ENCODE measurements at places on chromosomes 13 and 19.

- peak; percentile 85 for DNase-seq
Measured at GRCh38 chr13:98480915-98481877, 95.7 kb downstream of the STK24 start.

DNA sequence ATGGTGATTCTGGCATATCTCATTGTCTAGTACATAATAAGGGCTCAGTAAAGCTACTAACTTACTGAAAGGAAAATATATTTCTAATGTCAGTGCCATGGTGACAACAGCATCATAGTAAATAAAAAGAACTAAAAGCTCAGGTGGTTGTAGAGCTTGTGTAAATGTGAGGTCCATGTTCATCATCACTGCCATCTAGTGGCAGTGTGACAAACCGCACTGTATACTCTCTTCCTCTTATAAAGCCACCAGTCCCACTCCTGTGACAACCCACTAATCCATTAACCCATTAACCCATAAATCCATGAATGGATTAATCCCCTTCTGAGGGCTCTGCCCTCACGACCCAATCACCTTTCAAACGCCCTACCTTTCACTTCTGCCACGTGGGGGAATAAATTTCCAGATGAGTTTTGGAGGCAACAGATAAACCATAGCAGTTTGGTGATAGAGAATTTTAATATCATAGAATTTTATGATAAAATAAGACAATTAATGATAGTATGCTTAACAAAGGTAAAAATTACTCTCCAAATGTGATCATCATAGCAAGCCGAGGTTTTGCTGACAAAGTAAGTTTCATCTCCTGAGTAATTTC, 160.4 kb upstream of the SGCG start:
- peak; percentile 80 for DNase-seq

GRCh38 chr19:48715681-48716171, 3.8 kb downstream of the MAMSTR start:
- no peak for DNase-seq

- no peak for DNase-seq
Measured at GRCh38 chr13:60765700-60766411, 368.8 kb downstream of the TDRD3 start.

DNA sequence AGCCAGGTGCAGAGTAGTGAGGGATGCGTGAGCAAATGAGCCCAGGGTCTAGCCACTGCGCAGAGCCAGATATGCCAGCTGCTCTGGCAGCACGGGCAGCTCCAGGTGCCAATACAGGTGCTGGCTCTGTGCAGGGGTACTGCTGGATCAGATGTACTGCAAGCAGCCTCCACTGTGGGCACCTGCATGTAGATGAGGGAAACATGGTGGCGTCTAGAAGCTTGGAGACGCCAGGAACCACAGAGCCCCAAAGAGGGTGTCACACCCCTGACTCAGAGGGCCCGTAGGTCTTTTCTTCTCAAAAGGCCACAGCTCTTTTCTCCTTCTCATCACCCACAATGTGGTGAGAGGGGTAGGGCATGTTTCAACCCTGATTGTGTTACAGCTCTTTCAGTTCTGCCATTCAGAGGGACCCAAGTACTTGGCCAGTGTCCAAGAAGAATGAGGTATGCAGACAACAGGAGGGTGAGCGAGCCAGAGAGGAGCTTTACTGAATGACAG, 244.4 kb upstream of the SLITRK1 start:
- peak; percentile 45 for DNase-seq

GRCh38 chr19:39846678-39847486, 703 bp upstream of the FBL start:
- no peak for DNase-seq

GRCh38 chr19:35869327-35870123, 1.2 kb downstream of the APLP1 start:
- peak; percentile 85 for DNase-seq

DNA sequence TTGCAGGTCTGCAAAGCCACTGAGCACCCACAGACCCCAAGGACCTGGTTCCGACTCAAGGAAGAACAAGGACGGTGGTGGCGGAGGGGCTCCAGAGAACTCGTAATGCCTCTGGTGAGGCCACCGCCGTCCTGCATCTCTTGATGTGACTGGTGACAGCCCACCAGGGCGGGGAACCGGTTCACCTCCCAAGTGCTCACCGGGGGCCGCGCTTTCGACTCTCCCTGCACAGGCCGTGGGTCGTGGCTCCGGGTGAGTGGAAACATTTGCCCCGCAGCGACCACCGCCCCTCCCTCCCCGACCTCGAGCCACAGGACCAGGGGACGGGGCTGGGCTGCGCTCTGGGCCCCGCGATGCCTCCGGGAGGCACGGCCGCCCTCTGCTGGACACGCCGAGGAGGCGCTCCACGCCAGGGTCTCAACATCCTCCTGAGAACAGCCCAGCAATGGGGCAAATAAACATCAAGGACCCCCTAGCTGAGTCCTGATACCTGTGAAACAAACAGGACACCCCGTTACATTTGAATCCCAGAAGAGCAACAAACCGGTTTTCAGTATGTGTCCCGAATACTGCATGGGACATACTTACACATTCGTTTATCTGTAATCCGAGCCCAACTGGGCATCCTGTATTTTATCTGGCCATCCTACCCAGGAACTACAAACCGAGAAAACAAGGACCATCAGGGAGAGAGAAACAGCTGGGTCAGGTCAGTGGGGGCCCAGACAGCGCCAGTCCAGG, 3.9 kb upstream of the PLPP2 start:
- DNase-seq, result no peak

DNA sequence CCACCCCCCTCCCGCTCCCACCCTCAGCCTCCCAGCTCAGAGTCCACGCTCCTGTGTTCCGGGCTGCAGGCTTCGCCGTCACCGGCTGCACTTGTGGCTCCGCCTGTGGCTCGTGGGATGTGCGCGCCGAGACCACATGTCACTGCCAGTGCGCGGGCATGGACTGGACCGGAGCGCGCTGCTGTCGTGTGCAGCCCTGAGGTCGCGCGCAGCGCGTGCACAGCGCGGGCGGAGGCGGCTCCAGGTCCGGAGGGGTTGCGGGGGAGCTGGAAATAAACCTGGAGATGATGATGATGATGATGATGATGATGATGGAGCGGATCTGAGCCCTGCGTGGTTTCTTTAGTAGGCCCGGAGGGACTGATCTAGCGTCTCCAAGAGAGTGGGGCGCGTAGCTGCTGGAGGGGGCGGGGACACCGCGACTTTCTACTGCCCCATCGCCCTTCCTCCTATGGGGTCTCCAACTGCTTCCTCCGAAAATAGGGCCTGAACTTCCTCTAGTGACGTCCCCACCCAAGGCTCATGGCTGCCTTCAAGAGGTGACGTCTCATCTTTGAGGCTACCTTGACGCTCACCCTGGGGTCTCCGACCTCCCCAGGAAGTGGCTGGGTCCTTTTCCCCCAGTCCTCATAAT, 1.4 kb downstream of the RETN start:
- no peak for DNase-seq

DNA sequence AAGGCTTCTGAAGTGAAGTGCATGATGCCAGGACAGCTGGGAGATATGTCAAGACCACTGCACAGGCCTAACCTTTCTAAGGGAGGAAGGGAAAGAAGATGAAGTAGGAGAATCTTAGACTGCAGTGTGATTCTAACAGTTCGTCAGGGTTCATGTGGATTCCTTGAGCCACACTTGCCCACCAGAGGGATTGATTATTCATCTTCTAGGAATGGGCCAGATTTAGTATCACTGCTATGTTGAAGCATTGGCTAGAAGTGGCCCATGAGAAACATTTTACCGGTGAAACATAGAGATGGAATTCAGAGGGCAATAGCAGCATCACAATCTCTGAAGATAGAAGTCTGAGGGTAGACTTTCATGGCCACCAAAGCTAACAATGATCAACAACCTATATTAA, 550.8 kb upstream of the SLITRK1 start:
- no peak for DNase-seq

DNA sequence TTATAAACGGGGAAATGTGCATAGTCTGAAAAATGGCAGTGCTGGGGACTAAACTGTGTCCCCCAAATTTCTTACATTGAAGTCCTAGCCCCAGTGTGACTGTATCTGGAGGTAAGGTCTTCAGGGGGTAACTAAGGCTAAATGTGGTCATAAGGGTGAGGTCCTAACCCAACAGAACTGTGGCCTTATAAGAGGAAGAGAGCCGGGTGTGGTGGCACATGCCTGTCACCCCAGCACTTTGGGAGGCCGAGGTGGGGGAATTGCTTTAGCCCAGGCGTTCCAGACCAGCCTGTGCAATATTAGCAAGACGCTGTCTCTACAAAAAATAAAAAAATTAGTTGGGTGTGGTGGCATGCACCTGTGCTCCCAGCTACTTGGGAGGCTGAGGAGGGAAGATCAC, 17.8 kb downstream of the PROZ start:
- no peak for DNase-seq

DNA sequence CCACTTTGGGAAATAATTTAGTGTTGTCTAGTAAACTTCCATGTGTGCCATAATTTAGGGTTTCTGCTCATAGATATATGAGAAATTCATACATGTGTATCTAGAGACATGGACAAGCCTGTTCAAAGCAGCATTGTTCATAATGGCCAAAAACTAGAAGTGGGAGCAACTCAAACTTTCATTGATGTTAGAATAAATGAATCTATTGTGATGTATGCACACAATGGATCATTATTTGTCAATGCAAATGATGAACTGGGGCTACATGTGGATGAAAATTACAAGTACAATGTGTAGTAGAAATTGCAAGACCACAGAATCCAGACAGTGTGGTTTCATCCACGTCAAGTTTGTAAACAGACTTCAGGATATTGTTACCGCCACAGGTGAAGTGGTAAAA, 284.7 kb downstream of the SLC7A1 start:
- DNase-seq, result no peak

GRCh38 chr13:51520524-51520923, 63.7 kb upstream of the WDFY2 start:
- no peak for DNase-seq

DNA sequence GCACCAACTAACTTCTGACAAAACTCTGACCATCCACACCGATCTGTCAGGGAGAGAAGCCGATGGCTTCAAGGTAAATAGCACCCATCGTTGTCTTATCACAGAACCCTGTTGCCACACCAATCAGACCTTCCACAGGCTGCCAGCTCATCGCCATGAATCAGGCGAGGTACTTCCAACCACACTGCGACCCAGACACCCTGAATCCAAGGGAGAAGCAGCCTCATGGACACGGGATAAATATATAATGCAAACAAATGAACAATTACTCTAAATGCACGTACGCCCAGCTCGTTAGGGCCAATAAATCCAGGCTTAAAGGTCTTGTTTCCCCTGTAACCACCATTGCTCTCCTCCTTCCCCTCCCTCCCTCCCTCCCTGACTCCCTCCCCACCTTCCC, 20.8 kb downstream of the RANBP3 start:
- DNase-seq, result no peak

DNA sequence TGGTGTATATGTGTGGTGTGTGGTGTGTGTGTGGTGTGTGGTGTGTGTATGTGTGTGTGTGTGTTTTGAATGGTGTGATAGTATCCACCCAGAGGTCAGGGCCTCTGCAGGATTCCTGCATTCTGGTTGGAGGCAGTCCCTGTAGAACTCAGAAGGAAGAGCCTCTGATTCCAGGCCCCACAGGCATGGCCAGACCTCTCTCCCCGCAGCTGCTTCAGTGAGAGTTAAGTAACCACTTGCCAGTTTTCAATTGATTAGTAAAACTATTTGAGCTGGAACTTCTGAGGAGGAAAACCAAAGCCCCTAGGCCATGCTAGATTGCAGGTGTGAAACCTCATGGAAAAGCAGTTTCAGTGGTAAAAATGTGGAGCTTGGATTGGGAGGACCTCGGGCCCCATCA, 2.1 kb downstream of the ATP12A start:
- no peak for DNase-seq

- DNase-seq, result no peak
Measured at GRCh38 chr13:79912403-79912802, 428.5 kb downstream of the SPRY2 start.

DNA sequence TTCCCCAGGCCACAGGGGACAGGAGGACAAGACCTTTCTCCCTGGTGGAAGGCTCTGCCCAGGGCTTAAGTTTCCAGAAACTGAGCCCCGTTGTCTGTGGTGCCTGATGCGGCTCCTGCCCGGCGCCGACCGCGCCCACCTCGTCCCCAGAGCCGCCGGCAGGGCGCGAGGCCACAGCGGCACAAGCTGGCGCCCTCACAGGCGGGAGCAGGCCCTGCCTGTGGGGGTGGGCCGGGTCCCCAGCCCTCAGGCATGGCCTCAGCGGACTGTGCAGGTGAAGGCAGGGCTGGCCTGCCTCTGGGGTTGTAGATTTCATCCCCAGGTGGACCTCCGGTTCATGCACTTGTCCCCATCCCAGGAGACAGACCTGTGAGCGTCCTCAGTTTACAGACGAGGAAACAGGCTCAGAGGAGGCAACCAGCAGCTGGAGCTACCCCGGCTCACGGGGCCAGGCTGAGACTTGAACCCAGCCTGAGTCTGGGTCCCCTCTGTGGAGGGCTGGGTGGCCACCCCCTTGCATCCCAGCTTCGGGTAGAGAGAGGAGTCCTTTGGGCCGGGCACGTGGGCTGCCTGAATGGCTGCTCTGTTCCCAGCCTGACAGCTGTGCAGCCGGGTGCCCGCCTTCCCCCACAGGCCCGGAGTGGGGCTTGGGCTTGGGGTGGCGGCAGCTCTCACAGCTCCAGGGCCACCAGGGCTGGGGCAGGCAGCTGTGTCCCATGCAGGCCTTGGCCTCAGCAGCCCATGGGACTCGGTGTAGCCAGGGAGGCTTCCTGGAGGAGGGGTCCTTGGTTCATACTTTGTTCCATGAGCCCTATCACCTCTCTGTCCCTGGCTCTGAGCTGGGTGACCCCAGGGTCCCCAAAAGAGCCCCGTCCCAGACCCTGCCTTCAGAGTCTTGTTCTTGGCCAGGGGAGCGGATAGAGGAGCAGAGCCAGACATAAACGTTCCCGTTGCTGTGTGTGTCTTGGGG, 26.8 kb downstream of the PIAS4 start:
- DNase-seq, result no peak

- DNase-seq, result no peak
Measured at GRCh38 chr19:7994114-7994513, 11.3 kb downstream of the ELAVL1 start.

DNA sequence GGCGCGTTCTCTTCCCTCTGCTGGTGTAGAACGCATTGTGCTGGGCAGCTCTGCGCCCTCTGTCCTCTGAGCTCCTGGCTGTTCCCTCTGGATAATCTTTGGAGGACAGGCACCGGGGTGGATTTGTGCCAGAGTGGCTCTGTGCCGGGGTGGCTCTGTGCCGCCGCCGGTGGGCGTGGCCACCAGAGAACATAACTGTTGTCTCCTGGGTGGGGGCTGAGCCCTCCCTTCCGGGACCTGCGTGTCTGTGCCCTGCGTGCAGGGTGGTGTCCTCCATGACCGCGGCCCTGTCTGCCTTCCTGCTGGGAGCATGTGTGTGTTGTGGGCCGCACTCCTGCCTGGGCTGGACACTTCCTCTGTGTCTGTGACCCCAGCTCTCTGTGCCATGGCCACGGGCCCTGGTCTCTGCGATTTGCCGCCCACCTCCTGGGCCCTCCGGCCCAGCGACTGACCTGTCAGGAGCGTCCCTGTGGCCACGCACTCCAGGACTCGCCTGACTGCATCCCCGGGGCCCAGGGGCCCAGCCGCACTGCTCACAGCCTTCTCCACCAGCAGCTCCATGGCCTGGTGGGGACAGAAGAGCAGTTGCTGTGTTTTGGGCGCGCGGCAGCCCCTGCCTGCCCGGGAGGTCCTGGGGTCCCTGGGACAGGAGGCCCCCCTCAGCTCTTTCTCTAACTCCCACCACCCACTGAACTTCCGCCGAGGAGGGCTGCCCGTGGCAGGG, 22.4 kb upstream of the MATK start:
- DNase-seq, result no peak

GRCh38 chr13:77715233-77715891, 17.9 kb downstream of the SLAIN1 start:
- DNase-seq, result no peak

GRCh38 chr19:2424686-2425621, 2.4 kb downstream of the TIMM13 start:
- no peak for DNase-seq

Measured in SJCRH30 (cell line).